Hepatocyte (in vitro differentiated cells): ENCODE measurements at places on chromosomes 5 and 9.

GRCh38 chr5:73436535-73437100 lies 12.0 kb downstream of the FOXD1 start:
- DNase-seq, result peak; percentile 21

DNA sequence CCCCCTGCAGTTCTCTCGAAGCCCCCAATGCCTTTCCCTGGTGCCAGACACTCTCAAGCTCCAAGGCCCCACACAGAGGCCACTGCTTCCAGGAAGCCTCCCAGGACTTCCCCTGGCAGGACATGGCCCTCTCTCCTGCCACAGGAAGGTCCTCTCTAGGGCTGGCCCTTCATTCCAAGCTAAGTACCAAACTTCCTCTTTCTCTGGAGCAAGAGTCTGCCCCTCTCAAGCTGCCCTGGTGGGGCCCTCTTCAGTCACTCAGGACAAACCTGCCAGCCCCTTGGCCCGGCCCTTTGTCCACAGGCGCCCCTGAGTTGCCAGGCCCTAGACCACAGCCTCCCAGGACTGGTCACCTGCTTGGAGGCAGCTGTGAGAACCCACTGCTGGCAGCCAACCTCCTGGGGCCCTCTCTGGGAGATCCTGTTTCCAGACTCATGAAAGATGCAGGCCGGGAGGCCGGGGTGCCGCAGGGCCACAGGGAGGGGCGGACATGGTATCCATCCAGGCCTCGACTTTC lies 6.6 kb downstream of the NINJ1 start:
- DNase-seq, result peak; percentile 33

DNA sequence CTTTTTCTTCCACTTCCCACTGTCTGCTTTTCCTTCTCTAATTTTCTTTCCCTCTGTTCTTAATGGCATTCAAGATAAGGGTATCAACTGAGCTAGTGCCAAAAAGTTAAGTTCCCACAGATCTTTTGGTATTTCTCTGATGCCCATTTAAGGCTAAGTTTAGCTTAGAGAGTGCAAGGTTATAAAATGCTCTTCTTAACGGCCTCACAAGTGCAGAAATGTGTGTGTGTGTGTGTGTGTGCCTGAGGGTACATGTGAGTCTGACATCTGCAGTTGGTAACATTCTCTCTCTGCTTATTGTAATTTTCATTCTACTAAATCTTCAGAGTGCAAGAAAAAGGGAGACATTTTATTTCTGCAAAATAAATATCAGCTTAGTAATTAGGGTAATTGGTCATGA lies 24.2 kb downstream of the FBN2 start:
- DNase-seq, result no peak

GRCh38 chr5:35518104-35518503 lies 99.6 kb upstream of the SPEF2 start:
- DNase-seq, result no peak

GRCh38 chr5:178940569-178941360 lies at the start of gene ZNF454:
ZNF454 (plus strand) TSS chr5:178941198; CDS start chr5:178942792, 1,594 bp downstream.
- DNase-seq, result no peak

DNA sequence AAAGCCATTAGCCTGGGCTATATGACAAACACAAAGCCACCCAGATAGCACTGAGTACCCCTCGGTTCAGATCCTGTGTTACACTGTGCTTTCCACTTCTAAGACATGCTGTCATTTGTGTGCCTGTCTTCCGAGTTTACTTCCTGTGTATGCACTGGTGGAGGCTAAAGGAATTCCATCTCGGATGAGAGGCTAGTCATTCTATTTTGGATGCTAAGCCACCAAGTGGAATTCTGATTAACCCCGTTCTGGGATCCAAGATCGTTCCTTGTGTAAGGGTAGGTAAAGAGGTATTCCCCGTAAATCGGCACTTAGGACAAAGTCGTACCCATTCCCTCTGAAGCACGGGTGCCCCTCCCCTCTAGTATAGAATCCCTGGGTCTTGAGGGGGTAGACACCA lies 8.7 kb downstream of the PROP1 start:
- DNase-seq, result no peak

- DNase-seq, result no peak
Measured at GRCh38 chr5:156435101-156435500, 108.1 kb downstream of the SGCD start.

DNA sequence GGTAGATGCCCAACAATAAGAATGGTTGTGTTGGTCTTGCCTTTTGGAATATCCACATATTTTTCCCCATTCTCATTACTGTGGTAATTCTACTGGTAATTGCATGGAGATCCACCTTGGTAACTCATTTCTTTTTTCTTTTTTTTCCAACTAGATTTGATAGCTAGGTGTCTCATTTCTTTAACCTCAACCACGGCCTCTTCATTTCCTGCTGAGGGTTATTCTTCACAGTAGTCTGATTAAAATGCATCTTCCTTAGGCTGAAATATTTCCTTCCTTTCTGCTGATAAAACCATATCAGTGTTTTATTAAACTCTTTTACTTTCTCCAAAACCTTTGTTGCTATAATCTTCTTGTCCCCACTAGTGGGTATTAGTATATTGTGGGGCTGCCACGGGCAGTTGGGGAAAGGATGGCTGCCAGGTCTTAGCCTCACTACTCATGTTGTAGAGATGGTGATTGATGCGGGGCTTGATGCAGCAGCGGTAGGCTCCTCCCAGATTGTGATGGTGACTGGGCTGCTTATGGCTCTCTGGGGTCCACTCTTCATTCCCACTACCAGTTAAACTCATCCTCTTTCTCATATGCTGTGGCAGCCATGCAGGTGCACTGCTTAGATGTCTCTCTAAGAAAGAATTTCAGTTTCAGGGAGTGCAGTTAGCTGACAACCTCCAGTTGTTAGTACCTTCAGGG lies 35.9 kb downstream of the KIF2A start:
- no peak for DNase-seq

DNA sequence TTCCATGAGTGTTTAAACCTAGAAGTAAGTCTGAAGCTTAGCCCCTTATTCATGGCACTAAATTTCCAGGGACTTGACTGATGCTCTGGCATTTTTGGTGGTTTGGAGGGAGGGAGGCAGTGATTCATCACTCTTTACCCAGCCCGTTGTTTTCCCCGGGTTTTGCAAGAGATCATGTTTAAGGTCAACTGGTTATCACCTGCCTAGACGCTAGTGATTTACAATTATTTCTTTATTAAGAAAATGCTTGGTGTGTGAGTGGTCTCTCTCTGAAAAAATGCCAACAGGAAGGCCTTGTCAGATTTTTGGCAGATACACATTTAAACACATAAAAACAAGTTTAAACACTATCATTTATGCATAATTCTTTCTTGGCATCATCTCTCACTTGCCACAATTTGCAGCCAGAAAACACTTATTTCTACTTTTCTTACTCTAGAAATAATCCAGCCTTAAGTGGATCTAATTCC lies 737.9 kb upstream of the ZNF608 start:
- DNase-seq, result peak; percentile 19

DNA sequence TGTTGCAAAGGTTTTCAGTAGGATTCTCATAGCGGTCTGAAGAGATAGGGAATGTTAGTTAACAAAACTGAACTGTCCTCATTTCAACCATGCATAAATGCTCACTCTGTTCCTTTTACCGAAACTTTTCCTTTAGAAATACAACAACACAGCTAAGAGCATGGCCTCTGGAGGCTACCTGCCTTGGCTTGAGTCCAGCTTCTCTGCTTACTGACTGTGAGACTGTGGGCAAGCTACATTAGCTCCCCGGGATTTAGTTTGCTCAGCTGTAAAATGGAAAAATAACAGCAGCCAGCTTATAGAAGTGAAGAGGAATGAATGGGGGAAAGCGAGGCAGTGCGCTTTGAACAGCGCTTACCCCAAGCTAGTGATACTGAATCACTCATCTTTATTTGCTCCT lies 507.9 kb upstream of the DAP start:
- DNase-seq, result peak; percentile 10

DNA sequence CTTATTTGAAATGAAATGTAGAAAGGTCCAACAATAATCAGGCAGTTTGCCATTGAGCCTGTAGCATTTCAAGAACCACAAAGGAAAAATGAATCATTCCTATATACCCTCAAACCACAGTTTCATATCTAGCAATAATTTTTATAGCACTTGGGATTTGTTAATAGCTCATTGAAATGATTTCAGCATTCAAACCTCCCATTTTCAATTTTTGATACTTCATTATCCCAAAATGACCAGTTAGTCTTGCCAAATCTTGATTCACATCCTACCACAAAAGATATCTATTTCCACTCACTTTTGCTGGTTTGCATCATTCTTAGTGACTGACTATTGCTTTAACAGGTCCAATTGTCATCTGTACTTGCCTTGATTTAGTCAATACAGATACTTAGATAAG lies 790.1 kb downstream of the TLE1 start:
- DNase-seq, result no peak

- DNase-seq, result no peak
Measured at GRCh38 chr9:136133959-136134484, 15.3 kb upstream of the TMEM250 start.

GRCh38 chr5:111236995-111237394 lies 12.8 kb downstream of the CAMK4 start:
- DNase-seq, result no peak

- DNase-seq, result no peak
Measured at GRCh38 chr9:17018540-17019196, 116.2 kb upstream of the CNTLN start.

DNA sequence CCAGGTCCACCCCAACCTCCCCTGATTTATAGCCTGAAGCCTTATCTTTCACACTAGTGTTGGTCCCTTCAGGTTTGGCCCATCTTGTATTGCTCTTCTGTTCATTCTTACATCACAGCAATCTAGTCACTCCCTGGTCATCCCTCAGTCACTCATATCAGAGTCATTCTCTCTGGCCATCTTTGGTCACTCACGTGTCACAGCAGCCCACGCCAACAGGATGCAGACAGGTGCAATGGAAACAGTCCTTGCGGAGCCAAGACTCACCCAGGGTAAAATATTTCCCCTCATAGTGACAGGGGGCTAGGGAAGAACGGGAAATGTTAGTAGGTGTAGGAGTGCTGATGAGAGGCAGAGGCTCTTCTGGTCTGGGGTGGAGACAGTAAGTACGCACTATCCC lies 610 bp downstream of the MSMP start:
- DNase-seq, result no peak

- DNase-seq, result no peak
Measured at GRCh38 chr5:82327941-82328340, 49.8 kb upstream of the RPS23 start.

GRCh38 chr5:147404706-147405105 lies 105.2 kb downstream of the DPYSL3 start:
- no peak for DNase-seq

DNA sequence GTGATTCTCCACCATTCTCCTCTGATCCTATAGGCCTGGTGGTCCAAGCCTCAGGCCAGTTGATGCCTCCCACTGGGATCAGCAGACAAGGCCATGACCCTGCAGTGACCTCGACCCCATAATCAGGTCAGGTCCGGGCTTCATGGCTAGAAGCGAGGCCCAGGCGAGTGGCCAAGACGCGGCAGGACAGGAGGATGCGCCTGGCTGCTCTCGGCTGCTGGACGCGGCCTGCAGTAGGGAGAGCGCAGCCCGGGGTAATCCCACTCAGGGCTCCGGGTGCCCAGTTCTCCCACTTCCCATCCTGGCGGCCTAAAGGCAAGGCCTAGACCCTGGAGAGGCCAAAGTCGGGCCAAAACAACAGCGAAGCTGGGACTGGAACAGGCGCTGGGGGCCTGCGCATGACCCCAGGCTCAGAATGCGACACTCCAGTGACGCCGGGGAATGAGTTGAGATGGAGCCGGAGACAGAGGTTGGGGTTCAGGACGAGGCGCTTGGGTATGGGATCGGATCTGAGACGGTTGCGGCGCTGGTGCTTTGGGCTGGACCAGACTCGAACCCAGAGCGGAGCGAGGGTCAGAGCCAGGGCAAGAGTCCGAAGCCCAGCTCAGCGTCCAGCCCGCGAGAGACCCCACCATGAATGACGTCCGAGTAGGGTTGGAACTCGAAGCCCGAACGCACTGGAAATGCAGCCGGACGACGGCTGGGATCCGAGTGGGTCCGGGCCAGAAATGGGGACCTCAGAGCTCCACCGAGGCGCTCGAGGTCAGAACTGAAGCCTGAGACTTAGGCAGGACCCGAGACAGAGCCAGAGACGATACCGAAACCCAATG lies 3.2 kb downstream of the LHX6 start:
- no peak for DNase-seq

GRCh38 chr5:32358611-32359010 lies 45.9 kb upstream of the MTMR12 start:
- DNase-seq, result no peak

DNA sequence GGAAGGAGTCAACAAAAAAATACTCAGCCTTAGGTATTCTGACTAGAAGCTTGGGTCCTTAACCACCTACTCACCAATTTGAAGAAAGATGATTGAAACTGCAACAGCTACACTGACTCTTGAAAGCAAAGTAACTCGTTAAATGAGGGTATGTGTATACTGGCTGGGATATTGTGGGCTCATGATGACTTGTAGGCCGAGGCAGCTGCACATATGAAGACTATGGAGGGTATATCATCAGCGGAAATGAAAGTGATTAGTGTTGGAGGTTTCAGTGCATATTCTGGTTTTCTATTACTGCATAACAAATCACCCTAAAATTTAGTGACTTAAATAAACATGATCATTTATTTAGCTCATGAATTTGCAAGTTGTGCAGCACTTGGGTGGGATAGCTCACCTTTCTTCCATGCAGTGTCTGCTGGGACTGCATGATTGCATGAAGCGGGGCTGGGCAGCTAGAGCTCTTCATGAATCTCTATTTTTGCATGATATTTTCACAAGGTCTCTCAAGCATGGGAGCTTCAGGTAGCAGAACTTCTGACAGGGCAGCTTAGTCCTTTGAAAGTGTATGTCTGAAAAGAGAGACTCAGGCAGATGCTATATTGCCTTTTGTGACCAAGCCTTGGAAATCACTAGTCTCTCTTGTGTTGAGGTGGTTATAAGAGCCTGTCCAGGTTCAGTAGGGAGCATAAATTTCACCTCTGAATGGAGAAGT lies 96.1 kb upstream of the CDKN2B start:
- DNase-seq, result no peak

DNA sequence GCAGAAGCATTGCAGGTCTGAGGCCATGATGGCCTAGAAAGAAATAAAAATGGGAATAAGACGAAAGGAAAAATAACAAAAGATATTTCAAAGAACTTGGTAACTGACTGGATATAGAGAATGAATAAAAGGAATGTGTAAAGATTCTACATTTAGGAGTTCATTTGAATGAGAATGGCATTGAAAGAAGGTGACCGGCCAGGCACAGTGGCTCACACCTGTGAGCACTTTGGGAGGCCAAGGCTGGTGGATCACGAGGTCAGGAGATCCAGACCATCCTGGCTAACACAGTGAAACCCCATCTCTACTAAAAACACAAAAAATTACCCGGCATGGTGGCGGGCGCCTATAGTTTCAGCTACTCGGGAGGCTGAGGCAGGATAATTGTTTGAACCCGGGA lies 8.6 kb downstream of the ZBTB26 start:
- DNase-seq, result no peak

GRCh38 chr9:109504689-109505088 lies 6.6 kb upstream of the PTPN3 start:
- DNase-seq, result no peak
